ENCODE measurements at places on chromosomes 4 and X. TPM values are rescaled to one million over a fixed set of nuclear protein-coding genes. Genes with fewer than 3 reads are reported as not detected.

GRCh38 chr4:14415146-14415545 is 587.1 kb upstream of the CPEB2 start:
- DNase-seq: peak; percentile 65
- no peak overlapping the region for H3K4me3 ChIP-seq
- H3K27me3 ChIP-seq: no peaks in the 10 kb centered on the region
- H3K27ac ChIP-seq: no peak overlapping the region
- H3K4me1 ChIP-seq: no peaks in the 10 kb centered on the region

GRCh38 chrX:53456254-53456653 is 22.1 kb upstream of the HSD17B10 start:
- no peaks in the 10 kb centered on the region for H3K36me3 ChIP-seq
- H3K27ac ChIP-seq: no peak overlapping the region
- no peak overlapping the region for H3K4me3 ChIP-seq
- no peaks in the 10 kb centered on the region for H3K4me1 ChIP-seq
- DNase-seq: no peak

DNA sequence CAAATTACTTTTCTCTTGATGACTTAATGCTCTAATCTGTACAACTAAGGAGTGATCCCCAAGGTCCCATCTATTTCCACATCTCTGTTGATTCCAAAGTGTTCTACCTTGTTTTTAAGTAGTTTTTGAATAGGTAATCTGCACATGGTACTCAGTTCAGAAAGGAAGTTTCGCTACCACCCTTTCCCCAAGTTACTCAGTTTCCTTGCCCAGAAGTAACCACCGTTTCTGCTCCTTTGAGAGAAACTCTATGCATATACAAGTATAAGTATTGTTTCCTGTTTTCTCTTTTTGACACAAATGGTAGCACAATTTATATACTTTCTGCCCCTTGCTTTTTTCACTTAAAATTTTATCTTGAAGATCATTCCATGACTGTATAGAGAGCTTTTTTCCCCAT is 18.1 kb downstream of the TMEM154 start:
- no peak overlapping the region for H3K27ac ChIP-seq
- H3K4me1 ChIP-seq: no peaks in the 10 kb centered on the region
- H3K4me3 ChIP-seq: no peak overlapping the region
- H3K27me3 ChIP-seq: no peaks in the 10 kb centered on the region

DNA sequence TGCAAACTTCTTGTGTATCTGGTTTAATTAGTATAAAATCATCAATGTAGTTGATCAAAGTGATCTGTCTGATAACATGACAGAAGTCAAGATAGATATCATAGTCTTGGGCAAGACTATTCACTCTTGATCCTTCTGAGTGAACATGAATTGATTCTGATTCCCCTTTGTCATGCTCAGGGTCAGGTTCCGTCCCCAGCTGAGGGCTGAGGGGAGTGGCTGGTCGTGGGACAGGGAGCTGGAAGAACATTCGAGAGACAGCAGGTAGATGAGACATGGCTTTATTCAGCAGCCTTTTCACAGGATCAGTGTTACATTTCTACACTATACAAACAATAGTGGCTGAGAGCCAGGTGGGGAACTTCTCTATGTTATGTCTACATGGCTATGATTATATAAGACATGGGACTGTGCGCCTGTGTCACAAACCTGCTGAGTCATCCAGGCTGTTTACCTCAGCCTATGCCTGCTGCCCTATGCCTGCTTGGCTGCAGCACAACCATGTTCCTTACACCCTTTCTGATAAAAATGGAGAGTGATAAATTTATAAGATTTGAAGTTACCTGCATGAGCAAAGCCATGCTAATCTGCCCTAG is 586.9 kb upstream of the NR3C2 start:
- H3K27me3 ChIP-seq: peaks cover 12% of the 10 kb centered on the region
- no peak for DNase-seq
- H3K4me3 ChIP-seq: no peak overlapping the region
- no peak overlapping the region for H3K27ac ChIP-seq
- no peaks in the 10 kb centered on the region for H3K36me3 ChIP-seq

DNA sequence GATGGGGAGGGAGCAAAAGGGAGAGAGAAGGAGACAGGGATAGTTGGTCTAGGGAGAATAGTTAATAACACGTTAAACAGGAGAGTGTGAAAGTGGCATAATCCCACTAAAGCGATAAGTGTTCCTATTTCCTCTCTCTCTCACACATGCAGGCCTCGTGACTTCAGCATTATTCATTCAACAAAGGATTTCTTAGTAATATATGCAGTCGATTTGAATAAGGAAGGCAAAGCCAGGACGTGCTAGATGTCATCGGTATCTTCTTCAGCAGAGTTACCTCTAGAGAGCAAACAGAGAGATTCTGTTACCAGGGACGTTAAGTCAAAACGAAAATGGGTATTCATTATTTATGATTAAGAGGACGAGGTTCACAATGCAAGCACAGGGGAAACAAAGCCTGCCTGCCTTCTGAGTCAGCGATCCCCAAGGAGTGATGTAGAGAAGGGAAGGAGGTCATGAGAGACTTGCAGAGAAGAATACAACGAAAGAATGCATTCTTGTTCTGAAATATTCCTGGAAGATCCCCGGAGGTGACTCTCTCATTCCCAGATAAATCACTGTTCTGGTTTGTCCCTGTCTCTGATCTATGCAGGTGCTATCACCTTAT is 1048.4 kb downstream of the NLGN4X start:
- no peaks in the 10 kb centered on the region for H3K4me1 ChIP-seq
- no peak for DNase-seq
- H3K4me3 ChIP-seq: no peak overlapping the region
- no peaks in the 10 kb centered on the region for H3K27me3 ChIP-seq

- no peaks in the 10 kb centered on the region for H3K27me3 ChIP-seq
- H3K4me1 ChIP-seq: no peaks in the 10 kb centered on the region
- DNase-seq: peak; percentile 78
- peak overlapping the region; percentile 68 for H3K27ac ChIP-seq
- peak overlapping the region; percentile 83 for H3K4me3 ChIP-seq
Measured at GRCh38 chr4:182916483-182917181, 554 bp downstream of the DCTD start.

GRCh38 chrX:130728208-130728607 is 174.8 kb downstream of the ENOX2 start:
- H3K27me3 ChIP-seq: no peaks in the 10 kb centered on the region
- H3K27ac ChIP-seq: no peak overlapping the region
- H3K4me3 ChIP-seq: no peak overlapping the region
- H3K36me3 ChIP-seq: no peaks in the 10 kb centered on the region
- no peak for DNase-seq

DNA sequence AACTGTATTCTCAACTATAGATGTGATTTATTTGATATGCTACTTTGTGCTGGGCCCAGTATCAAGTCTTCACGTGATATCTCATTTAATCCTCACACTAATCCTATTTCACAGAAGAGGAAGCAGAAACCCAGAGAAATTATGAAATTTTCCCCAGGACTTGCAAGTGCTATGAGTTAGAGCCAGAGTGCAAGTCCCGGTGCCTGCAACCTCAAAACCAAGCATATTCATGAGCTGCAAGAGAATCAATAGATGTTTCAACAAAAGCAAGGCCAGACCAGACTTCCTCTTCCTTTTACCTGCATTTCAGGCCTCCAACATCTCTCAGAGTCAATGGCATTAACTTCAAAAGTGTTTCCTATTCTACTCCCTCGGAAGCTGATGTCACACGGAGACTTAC is 92.2 kb upstream of the GATB start:
- H3K36me3 ChIP-seq: no peaks in the 10 kb centered on the region
- H3K27me3 ChIP-seq: peaks cover 51% of the 10 kb centered on the region
- no peak overlapping the region for H3K4me3 ChIP-seq
- H3K4me1 ChIP-seq: no peaks in the 10 kb centered on the region
- no peak overlapping the region for H3K27ac ChIP-seq
- DNase-seq: no peak

DNA sequence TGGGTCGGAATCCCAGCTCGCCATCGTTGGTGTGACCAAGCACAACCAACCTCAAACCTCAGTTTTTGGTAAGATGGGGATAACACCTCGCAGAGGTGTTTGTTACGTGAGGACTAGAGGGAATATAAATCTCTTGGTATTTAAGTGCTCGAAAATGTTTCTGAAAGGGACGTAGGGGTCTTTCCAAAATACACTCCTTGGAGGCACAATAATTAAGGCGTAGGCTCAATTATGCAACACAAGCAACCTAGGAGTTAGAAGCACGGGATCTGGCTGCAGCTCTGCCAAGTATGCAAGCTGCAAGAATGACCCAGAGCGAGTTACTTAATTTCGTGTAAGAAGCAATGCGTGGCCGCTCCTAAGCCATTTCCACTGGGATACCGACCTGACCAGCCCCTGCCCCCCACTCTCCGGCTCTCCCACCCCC is 552 bp downstream of the ADH5 start:
- H3K4me3 ChIP-seq: peak overlapping the region; percentile 100
- DNase-seq: no peak
- peaks cover 5% of the 10 kb centered on the region for H3K4me1 ChIP-seq
- H3K27ac ChIP-seq: peak overlapping the region; percentile 77

DNA sequence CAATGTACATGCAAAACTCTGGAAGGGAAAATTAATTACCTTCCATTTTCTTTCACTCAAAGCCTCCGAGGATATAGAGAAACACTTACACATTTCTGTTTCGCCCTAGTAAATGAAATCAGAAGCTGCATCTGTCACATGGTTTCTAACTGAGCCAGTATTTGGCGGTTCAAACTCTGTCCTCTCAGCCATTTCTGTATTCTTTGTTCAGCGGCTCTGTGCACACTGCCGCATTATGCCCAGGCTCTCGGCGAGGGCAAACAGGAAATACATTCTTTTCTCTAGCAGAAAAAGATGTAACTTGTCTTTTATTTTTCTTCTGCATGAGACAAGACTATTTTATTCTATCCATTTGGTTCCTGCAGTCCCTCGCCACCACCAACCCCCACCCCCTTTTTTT is 71.4 kb upstream of the GPM6B start:
- no peak overlapping the region for H3K27ac ChIP-seq
- H3K27me3 ChIP-seq: no peaks in the 10 kb centered on the region
- no peaks in the 10 kb centered on the region for H3K36me3 ChIP-seq
- no peak overlapping the region for H3K4me3 ChIP-seq
- no peak for DNase-seq
- no peaks in the 10 kb centered on the region for H3K4me1 ChIP-seq

- DNase-seq: peak; percentile 53
- no peak overlapping the region for H3K4me3 ChIP-seq
- no peak overlapping the region for H3K27ac ChIP-seq
- peaks cover 11% of the 10 kb centered on the region for H3K27me3 ChIP-seq
Measured at GRCh38 chr4:2141762-2142451, 82.8 kb downstream of the NAT8L start.

DNA sequence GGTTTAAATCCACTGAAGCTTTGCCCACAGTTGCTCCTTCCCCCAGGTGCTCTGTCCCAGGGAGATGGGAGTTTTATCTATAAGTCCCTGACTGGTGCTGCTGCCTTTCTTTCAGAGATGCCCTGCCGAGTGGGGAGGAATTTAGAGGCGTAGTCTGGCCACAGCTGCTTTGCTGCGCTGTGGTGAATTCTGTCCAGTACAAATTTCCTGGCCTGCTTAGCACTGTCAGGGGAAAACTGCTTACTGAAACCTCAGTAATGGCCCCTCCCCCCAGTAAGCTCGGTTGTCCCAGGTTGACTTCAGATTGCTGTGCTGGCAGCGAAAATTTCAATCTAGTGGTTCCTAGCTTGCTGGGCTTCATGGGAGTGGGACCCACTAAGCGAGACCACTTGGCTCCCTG is 40.1 kb downstream of the UGT2B17 start:
- DNase-seq: no peak
- H3K36me3 ChIP-seq: no peaks in the 10 kb centered on the region
- no peaks in the 10 kb centered on the region for H3K27me3 ChIP-seq
- H3K27ac ChIP-seq: no peak overlapping the region
- no peak overlapping the region for H3K4me3 ChIP-seq
- H3K4me1 ChIP-seq: no peaks in the 10 kb centered on the region

DNA sequence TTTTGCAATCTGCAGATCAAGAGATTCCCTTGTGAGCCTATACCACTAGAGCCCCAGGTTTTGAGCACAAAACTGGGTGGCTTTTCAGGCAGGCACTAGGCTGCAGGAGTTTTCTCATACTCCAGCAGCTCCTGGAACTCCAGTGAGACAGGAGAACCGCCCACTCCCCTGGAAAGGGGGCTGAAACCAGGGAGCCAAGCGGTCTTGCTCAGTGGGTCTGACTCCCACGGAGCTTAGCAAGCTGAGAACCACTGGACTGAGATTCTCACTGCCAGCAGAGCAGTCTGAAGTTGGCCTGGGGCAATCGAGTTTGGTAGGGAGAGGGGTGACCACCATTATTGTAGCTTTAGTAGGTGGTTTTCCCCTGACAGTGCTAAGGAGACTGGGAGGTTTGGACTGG is 313.8 kb upstream of the TEX13C start:
- H3K4me3 ChIP-seq: no peak overlapping the region
- no peaks in the 10 kb centered on the region for H3K36me3 ChIP-seq
- H3K4me1 ChIP-seq: no peaks in the 10 kb centered on the region
- H3K27ac ChIP-seq: no peak overlapping the region

- H3K36me3 ChIP-seq: no peaks in the 10 kb centered on the region
- no peaks in the 10 kb centered on the region for H3K27me3 ChIP-seq
- H3K4me1 ChIP-seq: no peaks in the 10 kb centered on the region
- no peak for DNase-seq
Measured at GRCh38 chr4:105129286-105130040, 17.2 kb upstream of the TET2 start.

DNA sequence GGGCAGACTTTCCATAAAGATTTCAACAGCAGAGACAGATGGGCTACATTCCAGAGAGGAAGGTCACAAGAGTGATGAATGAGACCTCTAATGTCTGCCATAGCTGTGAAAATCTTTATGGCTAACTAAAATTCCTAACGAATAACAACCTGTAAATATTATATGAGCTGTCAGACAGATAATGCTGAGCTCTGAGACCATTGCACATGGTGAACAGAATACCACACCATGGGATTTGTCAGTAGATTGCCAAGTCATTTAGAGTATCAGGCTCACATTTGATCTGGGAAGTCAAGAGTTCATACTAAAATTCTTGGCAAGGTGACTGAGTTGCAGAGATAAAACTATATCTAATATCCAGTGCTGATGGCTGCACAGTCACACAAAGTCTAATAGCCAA is 259.2 kb upstream of the FTHL17 start:
- H3K27me3 ChIP-seq: no peaks in the 10 kb centered on the region
- no peaks in the 10 kb centered on the region for H3K36me3 ChIP-seq
- no peak overlapping the region for H3K27ac ChIP-seq
- no peak for DNase-seq
- H3K4me3 ChIP-seq: no peak overlapping the region

- no peaks in the 10 kb centered on the region for H3K4me1 ChIP-seq
- DNase-seq: no peak
- H3K27me3 ChIP-seq: no peaks in the 10 kb centered on the region
- H3K36me3 ChIP-seq: no peaks in the 10 kb centered on the region
- no peak overlapping the region for H3K4me3 ChIP-seq
Measured at GRCh38 chr4:16457944-16458343, 231.7 kb upstream of the TAPT1 start.

GRCh38 chr4:13872155-13872554 is 244.6 kb upstream of the BOD1L1 start:
- H3K4me1 ChIP-seq: no peaks in the 10 kb centered on the region
- no peak for DNase-seq
- no peaks in the 10 kb centered on the region for H3K27me3 ChIP-seq

The CFP gene
- 4.6 TPM for total RNA-seq

The F8A3 gene
- total RNA-seq: 0.66 TPM

The FAM184B gene
- total RNA-seq: not detected

The GPR34 gene
- not detected for total RNA-seq

The RHOXF2B gene
- not detected for total RNA-seq

The HMGB3 gene
- total RNA-seq: 111 TPM

The YIPF7 gene
- total RNA-seq: not detected

The CXCL13 gene
- total RNA-seq: not detected
